NCI-H2081 treated with DMSO at 0.1 percent for 48 hours (cell line): ENCODE measurements at places on chromosomes 12 and 14.

DNA sequence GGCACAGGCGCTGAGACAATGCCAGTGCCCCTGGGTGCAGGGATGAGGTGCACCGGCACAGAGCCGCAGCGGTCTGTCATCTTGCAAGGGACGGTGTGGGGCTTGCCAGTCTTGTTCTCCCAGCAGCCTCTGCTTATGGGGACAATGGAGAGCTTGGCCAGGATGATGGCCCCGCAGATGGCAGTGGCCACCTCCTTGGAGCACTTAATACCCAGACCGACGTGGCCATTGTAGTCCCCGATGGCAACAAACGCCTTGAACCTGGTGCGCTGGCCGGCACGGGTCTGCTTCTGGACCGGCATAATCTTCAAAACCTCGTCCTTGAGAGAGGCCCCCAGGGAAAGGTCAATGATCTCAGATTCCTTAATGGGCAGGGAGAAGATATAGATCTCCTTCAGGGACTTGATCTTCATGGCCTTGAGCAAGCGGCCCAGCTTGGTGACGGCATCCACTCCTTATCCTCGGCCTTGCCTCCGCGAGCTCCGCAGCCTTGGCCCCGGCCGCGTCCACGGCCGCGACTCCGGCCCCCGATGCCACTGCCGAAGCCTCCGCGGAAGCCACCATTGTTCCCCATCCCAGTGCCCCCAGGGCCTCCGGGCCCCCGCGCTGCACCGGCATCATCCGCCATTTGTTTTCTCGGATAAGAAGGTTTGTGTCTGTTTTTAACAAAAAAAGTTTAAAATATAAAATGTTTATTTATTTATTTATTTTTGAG is 29.9 kb downstream of the VRTN start:
- no peak for DNase-seq

GRCh38 chr12:57384478-57384877 is 46.4 kb downstream of the R3HDM2 start:
- no peak for DNase-seq

DNA sequence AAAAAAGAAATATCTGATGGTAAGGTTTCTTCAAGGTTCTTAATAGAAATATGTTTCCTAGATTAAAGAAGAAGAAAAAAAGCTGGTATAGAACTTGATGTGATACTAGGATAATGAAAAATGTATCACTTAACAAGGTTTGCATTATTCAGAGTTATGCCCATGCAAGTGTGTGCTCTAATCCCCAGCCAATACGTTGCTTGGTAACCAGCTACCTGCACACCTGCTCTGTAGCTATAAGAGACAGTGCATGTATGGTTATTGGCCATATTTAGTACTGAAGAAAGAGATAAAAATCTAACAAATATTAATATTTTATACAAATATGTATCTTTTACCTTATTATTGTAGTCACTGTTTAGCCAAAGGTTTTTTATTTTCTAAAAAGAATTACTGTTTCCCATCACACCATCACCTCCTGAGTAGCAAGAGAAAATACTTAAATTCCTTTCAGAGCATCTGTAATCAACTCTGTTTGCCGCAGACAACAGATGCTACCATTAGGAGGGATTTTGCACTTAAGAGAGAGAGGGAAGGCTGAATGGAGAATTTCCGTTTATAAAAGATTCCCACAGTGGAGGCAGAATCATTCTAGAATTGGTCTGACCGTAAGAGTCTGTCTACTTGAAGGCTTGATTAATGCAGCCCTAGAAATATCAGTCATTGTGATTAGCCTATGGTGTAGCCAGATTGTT is 115.6 kb downstream of the NEDD1 start:
- no peak for DNase-seq

- no peak for DNase-seq
Observed at GRCh38 chr14:99382781-99383471, 97.7 kb downstream of the SETD3 start.

- no peak for DNase-seq
Observed at GRCh38 chr14:90603841-90604240, 207.0 kb downstream of the CALM1 start.

- no peak for DNase-seq
Observed at GRCh38 chr12:69583203-69583602, 2.1 kb upstream of the CCT2 start.

GRCh38 chr12:41963398-41963797 is 181.3 kb downstream of the GXYLT1 start:
- DNase-seq = no peak

DNA sequence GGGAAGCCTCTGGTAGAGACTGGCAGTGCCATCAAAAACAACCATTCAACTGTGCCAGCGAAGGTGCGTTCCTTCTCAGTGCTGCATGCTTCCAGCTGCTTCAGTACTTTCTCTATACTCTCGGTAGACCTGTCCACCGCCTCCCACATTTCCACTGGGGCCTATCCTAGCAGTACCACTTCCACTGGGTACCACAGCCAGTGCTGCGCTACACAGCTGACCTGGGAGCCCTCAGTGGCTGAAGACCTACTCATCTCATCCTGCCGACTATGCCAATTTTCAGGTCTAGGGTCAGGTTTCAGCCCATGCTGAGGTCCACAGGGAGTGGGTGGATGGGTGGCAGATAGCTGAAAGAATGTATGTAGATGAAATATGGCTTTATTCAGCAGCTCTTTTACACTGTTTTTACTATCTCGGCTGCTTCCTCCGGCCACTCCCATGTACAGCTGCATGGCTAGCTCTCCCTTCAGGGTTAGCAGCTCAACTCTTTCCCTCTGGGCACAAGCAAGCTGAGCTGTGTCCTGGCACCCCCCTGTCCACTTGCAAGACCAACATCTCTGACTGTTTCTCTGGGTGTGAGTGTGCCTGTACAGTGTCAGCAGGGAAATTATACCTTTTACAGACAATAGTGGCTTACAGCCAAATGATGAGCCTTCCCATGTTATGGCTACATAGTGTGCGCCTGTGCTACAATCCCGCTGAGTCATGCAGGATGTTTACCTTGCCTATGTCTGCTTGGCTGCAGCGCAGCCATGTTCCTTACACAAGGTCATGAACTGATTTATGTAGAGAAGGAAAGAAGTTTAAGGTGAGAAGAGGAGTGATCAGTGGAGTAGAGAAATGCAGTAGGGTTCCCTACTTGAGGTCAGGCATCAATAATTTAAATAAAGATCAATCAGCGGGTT is 125.7 kb upstream of the DDHD1 start:
- DNase-seq = no peak

GRCh38 chr12:24014240-24014639 is 64.8 kb upstream of the SOX5 start:
- DNase-seq = no peak

GRCh38 chr12:68291396-68292036 is 38.1 kb upstream of the IL22 start:
- DNase-seq = no peak

DNA sequence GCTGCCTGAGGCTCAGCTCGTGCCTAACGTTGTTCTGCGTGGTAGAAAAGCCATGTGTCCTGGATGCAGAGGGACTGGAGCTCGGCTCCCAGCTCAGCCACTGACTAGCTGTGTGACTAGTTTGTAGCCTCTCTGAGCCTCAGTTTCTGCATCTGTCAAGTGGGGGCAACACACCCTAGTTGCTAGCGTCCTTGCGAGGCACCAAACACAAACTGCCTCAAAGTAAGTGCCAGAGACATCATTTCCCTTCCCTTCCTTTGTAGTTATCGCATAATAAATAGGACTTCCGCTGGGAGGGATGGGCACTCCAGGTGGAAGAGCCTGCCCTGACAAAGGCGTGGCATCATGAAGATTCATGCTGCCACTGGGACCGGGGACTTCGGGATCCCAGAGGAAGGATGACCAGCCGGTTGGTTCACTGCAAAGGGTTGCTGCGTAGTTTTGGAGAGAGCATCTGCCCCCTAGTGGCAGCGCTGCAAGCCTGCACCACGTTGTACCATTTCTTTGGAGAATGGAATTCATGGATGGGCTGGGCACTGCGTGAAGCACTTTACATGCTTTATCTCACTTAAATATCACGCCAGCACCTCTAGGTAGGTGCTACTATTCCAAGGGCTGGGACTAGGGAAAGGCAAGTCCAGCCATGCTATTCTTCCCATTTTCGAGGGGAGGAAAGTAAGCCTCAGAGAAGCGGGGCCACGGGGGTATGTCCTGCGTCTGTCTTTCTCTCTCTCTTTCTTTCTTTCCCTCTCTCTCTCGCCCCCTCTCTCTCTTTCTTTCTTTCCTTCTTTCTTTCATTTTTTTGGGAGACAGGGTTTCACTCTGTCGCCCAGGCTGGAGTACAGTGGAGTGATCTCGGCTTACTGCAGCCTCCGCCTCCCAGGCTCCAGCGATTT is 4.6 kb downstream of the CCDC197 start:
- no peak for DNase-seq

GRCh38 chr14:82067221-82067875 is 533.7 kb upstream of the SEL1L start:
- DNase-seq = no peak

- peak; percentile 59 for DNase-seq
Observed at GRCh38 chr14:60931218-60931617, 49.7 kb downstream of the TRMT5 start.

GRCh38 chr14:31026077-31026449 is at the start of gene STRN3:
TSS of gene STRN3 (minus strand) at chr14:31026379. CDS start at chr14:31026185, 194 bp downstream.
- DNase-seq = no peak

DNA sequence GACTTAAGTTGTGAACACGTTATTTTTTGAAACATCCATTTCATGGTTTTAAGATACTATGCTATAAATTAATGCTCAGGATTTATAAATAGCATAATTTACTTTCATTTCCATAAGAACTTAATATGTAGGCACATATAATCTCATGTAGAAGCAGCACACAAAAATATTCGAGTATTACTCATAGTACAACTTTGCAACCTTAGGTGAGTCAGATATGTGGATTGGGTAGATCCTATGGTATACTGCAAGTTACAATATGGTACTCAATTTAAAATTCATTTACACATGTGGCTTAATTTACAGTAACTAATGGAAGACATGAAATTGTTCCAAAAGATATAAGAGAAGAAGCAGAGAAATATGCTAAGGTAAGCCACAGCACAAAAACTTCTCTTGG is 26.0 kb downstream of the PSMA3 start:
- no peak for DNase-seq

DNA sequence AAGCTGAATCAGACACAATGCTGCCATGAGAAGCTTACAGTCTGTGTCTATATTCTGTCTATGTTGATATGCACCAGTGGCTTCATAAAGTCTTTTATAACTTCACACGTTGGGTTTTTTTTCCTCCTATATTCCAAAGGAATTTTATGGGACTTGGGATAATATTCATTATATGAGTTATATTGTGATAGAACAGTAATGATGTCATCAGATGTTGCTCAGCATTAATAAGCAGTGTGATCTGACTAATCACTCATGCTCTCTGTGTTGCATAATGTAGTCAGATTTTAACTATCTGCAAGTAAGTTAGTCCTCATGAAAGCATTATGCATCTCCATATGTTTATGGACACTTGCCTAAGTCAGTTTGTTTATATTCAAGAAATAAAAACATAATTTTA is 159.6 kb downstream of the PLCZ1 start:
- DNase-seq = no peak

- DNase-seq = no peak
Observed at GRCh38 chr12:121575952-121576625, 4.7 kb downstream of the KDM2B start.

- peak; percentile 61 for DNase-seq
Observed at GRCh38 chr14:56422703-56423213, 156.8 kb upstream of the TMEM260 start.

GRCh38 chr14:36075203-36075602 is 101.3 kb downstream of the PTCSC3 start:
- DNase-seq = no peak

- no peak for DNase-seq
Observed at GRCh38 chr14:94171208-94171607, 2.9 kb upstream of the PPP4R4 start.

GRCh38 chr14:66680216-66680615 is 172.3 kb downstream of the GPHN start:
- DNase-seq = no peak

DNA sequence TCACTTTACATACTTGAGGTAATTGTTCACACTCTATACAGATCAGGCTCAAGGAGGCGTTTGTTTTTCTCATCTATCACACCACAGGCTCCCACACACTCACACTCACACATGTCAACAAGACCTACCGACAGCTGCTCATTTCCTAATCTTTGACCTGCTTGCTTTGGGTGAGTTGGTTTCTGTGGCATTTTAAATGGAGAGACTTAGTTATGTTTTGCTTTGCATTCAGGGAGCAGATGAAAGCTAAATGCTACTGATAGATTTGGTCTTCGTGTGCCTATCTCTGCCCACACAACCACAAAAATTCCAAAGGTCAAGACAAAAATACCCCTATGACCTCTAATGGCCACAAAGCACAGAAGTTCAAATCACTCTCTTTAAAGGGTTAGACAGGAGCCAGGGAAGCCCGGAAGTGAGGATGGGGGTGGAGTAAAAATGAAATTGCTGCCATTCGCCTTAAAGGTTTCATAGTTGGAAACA is 203.5 kb upstream of the G2E3 start:
- DNase-seq = no peak

DNA sequence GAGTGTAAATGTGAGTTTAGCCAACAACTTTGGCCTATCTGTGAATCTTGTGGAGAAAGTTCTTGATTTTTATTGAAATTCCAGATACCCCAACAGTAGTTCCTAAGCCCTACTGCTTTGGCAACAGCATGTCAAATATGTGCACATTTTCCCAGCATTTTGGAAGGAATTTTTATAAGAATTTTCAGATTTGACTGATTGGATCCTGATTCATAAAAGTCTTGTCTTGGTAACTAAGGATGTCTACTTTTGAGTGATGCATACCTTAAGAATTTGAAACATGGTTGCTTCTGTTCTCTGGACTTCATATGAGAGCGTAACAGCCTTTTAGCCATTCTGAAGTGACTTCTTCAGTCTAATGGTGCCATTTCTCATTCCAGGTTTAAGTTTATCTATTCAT is 106.7 kb downstream of the ANO4 start:
- no peak for DNase-seq

DNA sequence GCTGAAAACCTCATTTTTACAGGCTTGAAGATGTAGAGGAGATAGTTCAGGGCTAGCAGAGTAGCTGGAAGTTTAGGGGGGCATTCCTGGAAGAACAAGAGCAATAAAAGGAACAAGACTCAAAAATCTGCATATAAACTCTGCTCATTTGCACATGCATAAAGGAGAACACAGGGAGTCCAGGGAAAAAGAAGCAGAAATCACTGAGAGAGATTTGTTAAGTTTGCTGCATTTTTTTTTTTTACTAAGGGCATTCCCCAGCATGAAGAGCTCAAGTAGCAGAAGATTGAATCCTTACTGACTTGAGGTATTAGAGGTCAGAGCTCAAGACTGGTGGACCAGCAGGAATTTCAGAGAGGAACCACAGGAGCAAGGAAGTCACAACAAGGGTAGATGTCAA is 28.2 kb upstream of the BCL11B start:
- no peak for DNase-seq

GRCh38 chr12:116400636-116401372 is 123.3 kb upstream of the MED13L start:
- no peak for DNase-seq

DNA sequence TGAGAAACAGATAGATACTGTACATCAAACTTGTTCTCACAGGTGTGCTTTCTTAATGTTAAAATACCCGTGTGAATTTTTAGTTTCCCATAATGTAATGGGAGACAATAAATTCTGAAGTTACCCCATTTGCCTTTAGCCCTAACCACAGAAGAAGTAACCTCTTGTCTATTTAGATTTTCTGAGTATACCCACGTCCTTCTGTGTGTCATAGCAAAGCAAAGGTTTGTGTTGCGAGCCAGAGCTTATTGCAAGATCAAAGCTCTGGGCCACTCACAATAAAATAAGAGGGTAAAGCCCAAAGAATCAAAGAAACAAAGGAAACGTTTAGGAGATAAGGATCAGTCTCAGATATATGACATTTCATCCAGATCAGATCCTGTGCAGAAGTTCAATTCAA is 73.9 kb downstream of the BMP4 start:
- no peak for DNase-seq

GRCh38 chr12:27785882-27786570 is 6.0 kb upstream of the MANSC4 start:
- DNase-seq = peak; percentile 53
